IPS DF 6.9 (cell line): ENCODE measurements at places on chromosomes 13 and 19.

GRCh38 chr19:6127716-6128335 is 7.6 kb upstream of the ACSBG2 start:
- no peak for DNase-seq

- DNase-seq: no peak
Observed at GRCh38 chr19:51525651-51526050, 5.8 kb downstream of the SIGLEC6 start.

DNA sequence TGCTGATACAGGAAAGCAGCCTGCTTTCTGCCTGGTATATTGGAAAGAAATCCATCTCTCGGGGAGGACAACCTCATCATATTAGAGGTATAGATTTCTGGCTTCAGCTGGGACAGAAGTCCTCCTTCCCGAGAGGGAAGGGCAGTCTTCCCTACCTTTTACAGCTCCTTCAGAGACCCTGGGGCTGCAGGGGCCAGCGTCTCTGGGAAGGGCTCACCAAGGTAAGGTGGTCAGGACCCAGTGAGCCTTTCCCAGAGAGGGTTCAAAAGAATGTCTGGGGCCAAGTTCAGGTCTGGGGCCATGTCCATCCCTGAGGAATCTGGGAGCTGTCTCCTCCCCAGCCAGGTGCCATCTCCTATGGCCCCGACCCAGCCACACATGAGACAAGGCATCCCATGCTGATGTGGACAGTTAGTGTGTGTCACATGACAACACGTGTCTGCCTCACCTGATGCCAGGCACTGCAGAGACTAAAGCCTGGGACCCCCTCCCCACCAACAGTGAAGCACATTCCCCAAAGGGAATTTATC is 136.4 kb downstream of the URI1 start:
- DNase-seq: no peak

DNA sequence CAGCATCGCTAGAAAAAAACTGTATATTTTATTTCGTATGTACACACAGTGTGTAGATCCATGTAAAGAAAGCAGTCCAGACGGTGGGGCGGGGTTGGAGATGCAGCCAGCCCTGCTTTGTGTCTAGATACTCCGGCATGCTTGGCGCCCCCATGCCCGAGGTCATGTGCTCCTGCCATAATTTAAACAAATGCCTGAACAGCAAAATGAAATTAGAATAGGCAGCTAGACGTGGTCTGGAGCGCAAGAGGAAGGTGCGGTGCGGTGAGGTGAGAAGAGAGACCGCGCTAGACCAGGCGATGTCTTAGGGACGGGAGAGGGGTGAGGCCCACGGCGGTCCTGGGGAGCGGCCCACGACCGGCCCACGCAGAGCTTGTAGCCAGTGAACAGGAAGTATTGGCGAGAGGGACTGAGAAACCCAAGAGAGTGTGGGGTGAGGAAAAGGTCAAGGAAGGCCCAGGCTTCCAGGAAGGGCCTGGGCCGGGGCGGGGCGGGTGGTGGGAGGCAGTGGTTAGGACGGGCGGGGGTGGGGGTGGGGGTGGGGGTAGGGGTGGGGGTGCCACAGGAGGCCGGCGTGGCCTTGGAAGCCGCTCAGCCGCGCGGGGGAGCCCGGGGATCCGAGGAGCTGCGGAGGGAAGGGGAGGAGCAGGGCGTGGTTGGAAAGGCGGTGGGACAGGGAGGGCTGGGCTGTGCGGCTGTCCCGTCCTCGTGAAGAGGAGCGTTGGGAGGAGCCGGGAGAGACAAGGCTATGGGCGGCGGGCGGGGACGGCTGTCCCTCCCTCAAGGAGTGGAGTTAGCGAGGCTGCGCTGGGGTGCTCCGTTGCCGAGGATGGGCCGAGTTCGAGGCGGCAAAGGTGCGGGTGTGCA is 254.7 kb upstream of the SGCG start:
- DNase-seq: no peak

DNA sequence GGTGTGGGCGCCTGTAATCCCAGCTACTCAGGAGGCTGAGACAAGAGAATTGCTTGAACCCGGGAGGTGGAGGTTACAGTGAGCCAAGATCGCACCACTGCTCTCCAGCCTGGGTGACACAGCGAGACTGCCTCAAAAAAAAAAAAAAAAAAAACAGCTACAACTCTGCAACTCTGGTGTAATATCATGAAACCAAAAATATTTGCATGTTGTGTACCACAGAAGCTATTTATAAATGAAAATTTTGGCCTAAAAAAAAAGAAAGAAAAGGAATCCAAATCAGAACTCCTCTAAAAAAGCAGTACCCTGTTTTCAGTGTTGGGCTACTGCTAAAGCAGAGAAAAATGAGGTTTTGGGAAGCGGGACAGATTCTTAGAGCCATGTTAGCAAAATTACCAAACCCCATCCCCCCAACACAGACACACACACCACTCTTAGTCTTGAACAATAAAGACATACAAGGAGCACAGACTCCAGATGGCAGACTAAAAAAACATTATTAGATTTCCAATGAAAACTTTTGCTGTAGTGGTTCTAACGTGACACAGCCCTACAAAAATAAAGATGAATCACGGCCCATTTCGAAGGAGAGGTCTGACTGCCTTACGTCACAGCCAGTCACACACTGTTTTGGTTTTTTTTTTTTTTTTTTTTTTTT is 51.5 kb downstream of the INSR start:
- DNase-seq: no peak

DNA sequence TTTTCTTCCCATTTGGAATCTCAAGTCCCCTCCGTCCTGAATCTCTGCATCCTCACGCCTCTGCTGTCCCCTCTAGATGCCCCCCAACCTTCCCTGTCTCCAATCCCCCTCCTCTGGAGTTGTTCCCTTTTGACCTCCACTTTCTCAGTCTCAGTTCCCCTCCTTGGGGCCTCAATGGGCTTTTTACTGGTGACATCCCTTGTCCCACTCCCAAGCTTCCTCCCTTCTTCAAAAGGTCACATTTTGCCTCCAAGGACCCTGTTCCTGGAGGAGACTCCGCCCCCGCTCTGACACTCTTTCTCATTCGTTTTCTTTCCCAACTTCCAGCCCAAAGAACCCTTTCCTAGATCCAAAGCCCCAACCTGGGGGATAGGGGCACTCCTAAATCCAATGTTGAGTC is 1.0 kb downstream of the AP2S1 start:
- no peak for DNase-seq

GRCh38 chr13:38338089-38338488 is 11.6 kb upstream of the UFM1 start:
- no peak for DNase-seq
